ENCODE measurements at places on chromosomes 3 and 15.

DNA sequence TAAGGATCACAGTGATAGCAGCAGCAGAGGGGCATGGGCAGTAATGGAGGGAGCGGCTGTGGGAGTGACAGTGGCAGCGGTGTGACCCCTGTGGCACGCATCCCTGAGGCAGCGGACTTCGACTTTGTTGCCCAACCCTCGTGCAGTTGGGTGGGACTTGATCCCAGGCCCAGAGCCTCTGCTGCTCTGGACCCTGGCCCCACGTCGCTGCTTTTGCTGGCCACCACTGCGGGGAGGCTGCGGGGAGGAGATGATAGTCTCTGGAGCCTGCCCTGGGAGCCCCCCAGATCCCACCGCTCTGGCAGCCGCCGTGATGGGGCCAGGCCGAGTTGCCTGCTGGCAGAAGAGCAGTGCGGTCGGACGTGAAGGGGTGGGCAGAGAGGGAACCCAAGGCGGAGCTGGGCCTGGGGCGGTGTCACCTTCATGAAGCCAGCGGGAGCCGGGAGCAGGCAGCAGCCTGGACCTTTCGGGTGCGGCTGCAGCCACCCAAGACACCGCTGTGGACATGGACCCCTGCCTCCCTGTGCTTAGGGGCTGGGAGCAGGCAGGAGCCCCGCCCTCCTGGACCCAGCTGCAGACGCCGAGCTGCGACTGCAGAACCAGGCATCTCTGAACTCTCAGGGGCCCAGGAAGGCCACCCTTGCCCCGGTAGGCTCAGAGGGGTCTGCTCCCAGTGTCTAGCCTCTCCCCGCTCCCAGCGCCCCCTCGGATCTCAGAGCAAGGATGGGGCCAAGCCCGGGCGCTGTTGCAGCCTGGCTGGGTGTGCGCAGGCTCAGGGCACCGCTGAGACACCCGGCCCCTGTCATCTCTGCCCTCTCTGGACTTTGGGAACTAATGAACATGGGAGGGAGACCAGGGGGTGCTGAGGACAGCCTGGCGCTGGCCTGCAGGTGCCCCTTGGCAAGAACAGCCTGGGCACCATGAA, 38.3 kb downstream of the COMMD2 start:
- no peak for DNase-seq

GRCh38 chr3:157582637-157582973, 79.4 kb upstream of the VEPH1 start:
- no peak for DNase-seq

DNA sequence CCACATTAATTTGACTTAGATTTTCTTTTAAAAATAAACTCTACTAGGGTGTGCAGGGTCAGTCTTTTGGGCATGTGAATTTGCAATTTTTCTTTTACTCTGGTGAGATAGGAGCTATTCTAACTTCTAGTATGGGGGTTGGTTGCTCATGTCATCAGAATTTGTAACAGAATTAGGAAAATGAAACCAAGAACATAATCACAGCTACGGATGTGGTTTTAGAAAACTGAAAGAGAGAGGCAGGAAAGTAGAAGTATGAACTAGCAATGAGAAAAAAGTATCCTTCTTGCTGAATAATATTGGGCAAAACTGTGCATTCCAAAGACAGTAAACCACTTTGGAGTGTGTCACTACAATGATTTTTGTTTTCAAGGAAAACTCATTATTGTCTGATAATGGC, 43.3 kb downstream of the ADPGK start:
- peak; percentile 68 for DNase-seq

GRCh38 chr3:185711255-185711870, 113.5 kb downstream of the IGF2BP2 start:
- no peak for DNase-seq

DNA sequence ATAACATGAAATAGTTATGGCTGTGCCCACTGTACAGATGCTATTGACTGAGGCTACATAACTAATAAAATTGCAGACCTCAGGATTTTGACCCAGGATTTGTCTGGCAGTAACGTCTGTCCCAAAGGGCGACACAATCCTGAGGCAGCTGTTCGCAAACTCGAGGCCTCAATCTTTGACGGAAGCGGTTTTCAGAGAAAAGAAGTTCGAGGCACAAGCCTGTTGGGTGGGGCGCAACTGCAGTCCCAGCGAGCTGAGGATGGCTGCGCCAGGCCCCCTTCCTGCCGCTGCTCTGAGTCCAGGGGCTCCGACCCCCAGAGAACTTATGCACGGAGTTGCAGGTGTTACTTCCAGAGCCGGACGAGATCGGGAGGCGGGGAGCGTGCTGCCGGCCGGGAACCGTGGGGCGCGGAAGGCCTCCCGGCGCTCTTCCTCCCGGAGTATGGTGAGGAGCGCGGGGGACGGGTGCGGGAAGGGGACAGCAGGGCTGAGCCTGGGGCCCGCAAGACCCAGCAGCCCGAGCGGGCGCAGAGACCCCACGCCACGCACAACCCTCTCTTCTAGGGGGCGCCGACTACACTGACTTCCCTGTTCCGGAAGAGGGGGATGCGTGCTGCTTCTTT, at the start of gene PARP15:
TSS of gene PARP15 (plus strand) at position 242 of the 623 bp plus-strand sequence. CDS start at position 260, 18 bp downstream.
- peak; percentile 67 for DNase-seq

GRCh38 chr3:60948488-60948887, 302.8 kb downstream of the FHIT start:
- no peak for DNase-seq

DNA sequence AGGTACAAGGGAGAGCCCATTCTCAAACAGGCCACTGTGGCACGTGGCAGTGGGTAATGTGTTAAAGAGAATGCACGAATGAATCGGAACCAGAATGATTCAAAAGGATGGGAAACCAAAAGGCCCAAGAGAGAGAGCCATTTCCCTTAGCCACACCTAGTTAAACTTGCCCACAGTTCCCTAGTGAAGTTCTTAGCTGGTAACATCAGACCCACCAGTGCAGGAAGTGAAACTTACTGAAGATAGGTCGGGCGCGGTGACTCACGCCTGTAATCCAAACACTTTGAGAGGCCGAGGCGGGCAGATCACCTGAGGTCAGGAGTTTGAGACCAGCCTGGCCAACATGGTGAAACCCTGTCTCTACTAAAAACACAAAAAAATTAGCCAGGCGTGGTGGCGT, 97.1 kb downstream of the MEX3B start:
- DNase-seq, result peak; percentile 19

All from activated CD4-positive, alpha-beta T cell treated with anti-CD3 and anti-CD28 coated beads, Interleukin-2, Interleukin-6, amounts not matched to agents 100 ng/mL and 50 ng/mL, durations not matched to agents 16 hours and 8 hours (primary cell).